ENCODE measurements at places on chromosomes 2 and 18.

DNA sequence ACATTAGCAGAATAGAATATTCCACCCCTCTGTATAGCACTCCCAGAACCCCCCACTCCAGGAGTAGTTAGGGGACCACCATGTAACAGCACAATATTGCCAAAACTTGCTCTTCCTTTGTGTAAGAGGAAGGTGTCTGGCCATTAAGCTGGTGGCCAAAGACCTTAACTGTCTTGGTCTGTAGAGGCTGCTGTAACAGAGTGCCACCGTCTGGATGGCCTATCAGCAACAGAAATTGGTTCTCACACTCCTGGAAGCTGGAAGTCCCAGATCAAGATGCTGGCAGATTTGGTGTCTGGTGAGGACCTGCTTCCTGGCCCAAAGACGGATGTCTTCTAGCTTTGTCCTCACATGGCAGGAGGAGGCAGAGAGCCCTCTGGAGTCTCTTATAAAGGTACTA lies 61.6 kb upstream of the TGFA start:
- DNase-seq, result no peak
- H3K27me3 ChIP-seq, result peaks cover 24% of the 10 kb centered on the region
- H3K27ac ChIP-seq, result no peak overlapping the region
- H3K36me3 ChIP-seq, result no peaks in the 10 kb centered on the region

DNA sequence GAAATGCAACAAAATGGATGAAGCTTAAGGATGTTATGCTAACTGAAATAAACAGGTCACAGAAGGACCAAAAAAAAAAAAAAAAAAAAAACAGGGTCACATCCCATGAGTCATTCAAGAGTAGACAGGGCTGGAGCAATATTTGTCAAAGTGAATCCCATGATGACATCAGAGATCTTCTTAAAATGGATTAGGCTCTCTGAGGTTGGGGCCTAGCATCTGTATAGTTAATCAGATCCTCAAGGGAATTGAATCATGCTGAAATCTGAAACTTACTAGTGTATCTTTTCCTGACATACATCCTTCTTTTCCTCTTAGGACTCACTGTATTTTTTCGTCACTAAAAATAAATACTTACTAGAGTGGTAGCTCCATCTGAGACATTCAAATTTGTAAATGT lies 380.6 kb upstream of the NXPH2 start:
- no peaks in the 10 kb centered on the region for H3K27me3 ChIP-seq
- no peak overlapping the region for H3K4me3 ChIP-seq
- no peaks in the 10 kb centered on the region for H3K4me1 ChIP-seq
- H3K27ac ChIP-seq, result no peak overlapping the region
- H3K36me3 ChIP-seq, result no peaks in the 10 kb centered on the region

DNA sequence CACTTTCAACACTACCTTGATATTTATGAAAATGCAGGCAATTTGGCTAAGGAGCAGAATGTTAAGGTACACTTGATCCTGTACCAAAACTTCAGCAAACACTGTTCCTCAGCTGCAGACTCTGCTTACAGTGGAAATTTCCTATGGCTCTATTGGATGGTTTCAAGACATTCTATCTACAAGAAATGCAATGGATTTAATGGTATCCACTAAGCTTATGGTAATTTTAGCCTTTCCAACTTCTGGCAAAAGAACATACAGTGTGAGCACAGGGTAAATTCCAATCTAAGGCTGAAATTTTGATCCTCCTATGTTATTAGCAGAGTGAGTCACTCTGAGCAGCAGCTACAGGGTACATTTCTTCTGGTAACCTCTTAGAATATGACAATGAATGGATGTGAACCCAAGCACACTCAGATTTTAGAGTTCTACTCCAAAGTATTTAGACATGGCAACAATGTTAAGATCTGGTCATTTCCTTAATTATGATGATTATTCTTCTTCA lies 361.8 kb upstream of the PIK3C3 start:
- H3K27me3 ChIP-seq, result no peaks in the 10 kb centered on the region
- H3K4me3 ChIP-seq, result no peak overlapping the region
- no peak overlapping the region for H3K27ac ChIP-seq
- no peaks in the 10 kb centered on the region for H3K4me1 ChIP-seq
- DNase-seq, result no peak
- no peaks in the 10 kb centered on the region for H3K36me3 ChIP-seq

DNA sequence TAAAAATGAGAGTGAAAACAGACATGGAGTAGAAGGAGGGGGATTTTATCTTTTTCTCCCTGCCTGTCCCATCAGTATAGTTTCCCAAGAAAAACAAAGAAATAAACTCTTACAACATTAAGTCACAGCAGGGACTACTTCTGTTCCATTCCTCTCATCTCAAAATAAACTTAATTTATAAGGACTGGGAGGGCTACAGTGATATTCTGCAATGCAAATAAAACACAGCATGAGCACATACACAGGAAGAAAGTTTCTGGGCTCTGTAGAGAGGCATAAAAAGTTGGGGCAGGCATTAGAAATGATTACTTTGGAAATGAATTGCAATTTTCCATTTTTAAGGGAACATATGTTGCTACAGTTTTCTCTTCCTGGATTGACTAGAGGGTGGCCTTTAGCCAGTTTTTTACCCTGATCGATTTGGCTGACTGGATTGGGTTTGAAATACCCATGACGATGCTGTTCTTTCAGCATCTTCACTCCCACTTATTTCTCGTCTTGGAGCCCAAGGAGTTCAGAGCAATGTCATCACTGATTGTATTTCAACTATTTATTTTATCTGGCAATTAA lies 157.1 kb downstream of the ACTR3 start:
- H3K27me3 ChIP-seq, result no peaks in the 10 kb centered on the region
- H3K4me3 ChIP-seq, result no peak overlapping the region
- H3K36me3 ChIP-seq, result no peaks in the 10 kb centered on the region
- H3K27ac ChIP-seq, result no peak overlapping the region
- H3K4me1 ChIP-seq, result no peaks in the 10 kb centered on the region
- no peak for DNase-seq

GRCh38 chr2:119684518-119684917 lies 5.5 kb downstream of the TMEM177 start:
- no peak for DNase-seq
- peaks cover 12% of the 10 kb centered on the region for H3K36me3 ChIP-seq
- no peak overlapping the region for H3K27ac ChIP-seq
- peaks cover 35% of the 10 kb centered on the region for H3K4me1 ChIP-seq
- H3K4me3 ChIP-seq, result no peak overlapping the region

DNA sequence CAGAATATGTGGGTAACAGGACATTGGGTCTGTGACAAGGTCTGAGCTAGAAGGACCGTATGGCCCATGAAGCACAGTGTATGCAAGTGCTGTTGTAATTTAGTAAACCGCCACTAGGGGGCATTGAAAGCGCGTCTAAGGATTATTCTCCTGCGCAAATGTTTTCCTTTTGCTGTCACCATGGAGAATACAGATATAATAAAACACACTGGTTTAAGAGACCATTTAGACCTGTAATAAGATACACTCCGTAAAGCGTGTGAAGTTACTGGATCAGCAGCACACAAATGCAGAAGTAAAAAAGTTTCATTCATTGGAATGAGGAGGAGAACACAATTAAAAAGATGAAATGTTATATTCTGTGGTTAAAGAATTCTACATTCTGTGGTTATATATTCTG lies 272.4 kb downstream of the AGAP1 start:
- peaks cover 2% of the 10 kb centered on the region for H3K36me3 ChIP-seq
- peak; percentile 81 for DNase-seq
- no peak overlapping the region for H3K27ac ChIP-seq
- H3K4me3 ChIP-seq, result no peak overlapping the region
- no peaks in the 10 kb centered on the region for H3K27me3 ChIP-seq
- H3K4me1 ChIP-seq, result no peaks in the 10 kb centered on the region

DNA sequence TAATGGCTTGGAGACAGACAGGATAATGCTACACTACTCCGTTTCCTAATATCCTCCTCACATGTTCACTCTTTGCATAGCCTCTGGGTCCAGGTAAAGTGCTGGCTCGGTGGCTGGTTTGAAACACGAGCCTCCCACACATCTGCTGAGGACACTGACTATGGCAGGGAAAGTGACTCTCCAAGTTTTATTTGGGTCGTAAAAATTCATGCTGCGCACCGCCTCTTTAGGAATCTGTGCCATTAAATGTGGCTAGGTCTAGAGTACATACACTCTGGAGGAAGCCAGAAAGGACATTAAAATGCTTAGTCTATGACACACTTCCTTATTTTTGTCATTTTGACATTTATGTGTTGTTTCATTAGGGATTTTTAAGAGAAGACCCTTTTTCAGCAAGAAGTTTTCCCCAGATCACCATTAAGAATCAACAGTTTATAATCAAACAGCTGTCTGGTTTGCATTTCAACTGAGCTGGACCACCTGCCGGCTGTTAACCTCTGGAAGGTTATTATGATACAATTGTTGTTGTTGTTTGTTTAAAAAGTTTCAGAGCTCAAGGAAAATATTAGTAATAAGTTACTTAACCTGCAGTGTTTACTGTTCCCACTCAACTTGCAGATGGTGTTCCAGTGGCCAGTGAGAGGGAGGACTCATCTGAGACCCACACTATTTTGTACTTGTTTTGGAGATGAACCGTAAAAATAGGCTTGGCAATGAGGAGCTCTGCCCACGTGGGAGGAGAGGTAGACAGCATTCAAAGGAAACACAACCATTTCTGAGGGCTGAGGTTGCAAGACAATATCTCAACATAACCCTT lies 443.3 kb upstream of the MEIS1 start:
- H3K27me3 ChIP-seq, result no peaks in the 10 kb centered on the region
- no peaks in the 10 kb centered on the region for H3K4me1 ChIP-seq
- DNase-seq, result no peak

- no peak for DNase-seq
- peaks cover 2% of the 10 kb centered on the region for H3K36me3 ChIP-seq
- H3K4me3 ChIP-seq, result no peak overlapping the region
- no peaks in the 10 kb centered on the region for H3K4me1 ChIP-seq
- no peak overlapping the region for H3K27ac ChIP-seq
- H3K27me3 ChIP-seq, result no peaks in the 10 kb centered on the region
These were observed 67.6 kb downstream of the LDAH start for GRCh38 chr2:20755132-20755800.

GRCh38 chr2:121521359-121521758 lies 9.3 kb upstream of the RNU4ATAC start:
- no peak overlapping the region for H3K4me3 ChIP-seq
- H3K27ac ChIP-seq, result no peak overlapping the region
- H3K4me1 ChIP-seq, result peaks cover 11% of the 10 kb centered on the region
- H3K36me3 ChIP-seq, result peaks cover 30% of the 10 kb centered on the region
- DNase-seq, result no peak

Data from SK-N-SH (cell line).